ENCODE measurements at places on chromosomes 6 and 20.

- no peak for DNase-seq
Observed at GRCh38 chr20:19690462-19690861, 67.6 kb upstream of the RIN2 start.

- DNase-seq, result no peak
Observed at GRCh38 chr6:62998022-62998421, 213.2 kb upstream of the FKBP1C start.

GRCh38 chr6:158767709-158768108 is 51.5 kb downstream of the EZR start:
- DNase-seq, result peak; percentile 39

DNA sequence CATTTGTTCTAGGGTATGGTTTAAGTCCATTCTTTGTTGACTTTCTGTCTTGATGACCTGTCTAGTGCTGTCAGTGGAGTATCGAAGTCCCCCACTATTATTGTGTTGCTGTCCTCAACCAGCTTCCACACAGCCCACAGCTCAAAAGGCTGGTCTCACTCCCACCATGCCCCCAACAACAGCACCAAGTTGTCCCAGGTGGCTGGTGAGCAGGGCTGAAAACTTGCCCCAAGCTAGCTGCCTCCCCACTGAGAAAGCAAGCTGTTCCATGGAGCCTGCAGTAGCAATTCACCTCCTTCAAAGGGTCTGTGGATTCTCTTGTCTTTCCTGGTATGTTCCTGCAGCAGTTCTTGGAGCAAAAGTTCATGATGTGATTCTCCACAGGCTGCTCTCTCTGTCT is 221.0 kb downstream of the SYNDIG1 start:
- no peak for DNase-seq

All from CD4-positive, alpha-beta T cell treated with Interleukin-12 subunit alpha and Interleukin-12 subunit beta, for 1 hour (primary cell).